Femur (tissue), 1 donor: ENCODE measurements at places on chromosomes 13 and 19.

- DNase-seq = no peak
These were observed 113.0 kb downstream of the ATP11A start for GRCh38 chr13:112802802-112803195.

- no peak for DNase-seq
These were observed 183.0 kb downstream of the ZNF536 start for GRCh38 chr19:30555075-30555790.

DNA sequence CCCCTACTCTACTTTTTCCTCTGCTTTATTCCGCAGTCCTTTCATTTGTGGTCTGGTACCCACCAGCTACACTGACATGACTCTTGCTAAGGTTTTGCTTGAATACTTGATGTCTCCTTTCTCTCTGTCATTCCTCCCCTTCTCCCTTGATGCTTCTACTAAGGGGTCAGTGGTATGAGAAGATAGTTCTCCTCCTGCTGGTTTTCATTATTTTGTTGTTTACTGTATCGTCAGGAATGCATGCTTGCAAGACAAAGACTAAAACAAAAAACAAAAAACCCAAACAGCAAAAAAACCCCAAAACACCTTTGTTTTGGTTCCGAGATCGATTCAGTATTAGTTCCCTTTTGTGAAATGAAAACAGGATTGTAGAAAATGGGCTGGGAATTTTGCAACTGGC is 59.5 kb downstream of the PCCA start:
- no peak for DNase-seq

DNA sequence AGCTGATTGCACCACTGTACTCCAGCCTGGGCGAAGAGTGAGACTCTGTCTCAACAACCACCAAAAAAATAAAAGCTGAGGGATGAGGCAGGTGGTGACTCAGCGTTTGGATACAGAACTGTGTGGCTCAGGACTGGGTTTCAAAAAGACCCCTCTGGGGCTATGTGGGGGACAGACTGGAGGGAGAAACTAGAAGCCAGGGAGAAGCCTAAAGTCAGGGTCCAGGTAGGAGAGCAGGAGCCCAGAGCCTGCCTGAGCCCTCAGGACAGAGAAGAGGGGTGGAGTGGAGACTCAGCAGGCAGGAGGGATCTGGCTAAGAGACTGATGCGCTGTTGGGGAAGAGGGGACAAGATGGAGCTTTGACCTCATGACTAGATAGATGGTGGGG is 1.8 kb upstream of the CD37 start:
- peak; percentile 16 for DNase-seq

DNA sequence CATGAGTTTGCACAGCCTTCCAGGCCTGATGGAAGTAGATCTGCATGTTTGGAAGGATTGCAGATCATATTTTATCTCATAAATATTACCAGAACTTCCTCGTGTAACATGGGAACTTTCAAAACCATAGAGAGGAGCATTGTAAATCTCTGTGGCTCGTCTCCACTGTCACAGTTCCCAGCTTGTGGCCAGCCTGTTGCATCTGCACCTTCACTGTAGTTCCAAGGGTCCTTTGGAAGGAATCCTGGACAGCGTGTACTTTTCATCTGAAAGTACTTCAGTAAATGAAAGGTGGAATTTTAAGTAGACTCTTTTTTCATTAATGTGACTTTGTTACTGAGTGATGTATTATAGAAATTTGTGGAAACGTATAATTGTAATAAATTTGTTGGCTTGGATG is 105.4 kb downstream of the ATP11A start:
- no peak for DNase-seq

DNA sequence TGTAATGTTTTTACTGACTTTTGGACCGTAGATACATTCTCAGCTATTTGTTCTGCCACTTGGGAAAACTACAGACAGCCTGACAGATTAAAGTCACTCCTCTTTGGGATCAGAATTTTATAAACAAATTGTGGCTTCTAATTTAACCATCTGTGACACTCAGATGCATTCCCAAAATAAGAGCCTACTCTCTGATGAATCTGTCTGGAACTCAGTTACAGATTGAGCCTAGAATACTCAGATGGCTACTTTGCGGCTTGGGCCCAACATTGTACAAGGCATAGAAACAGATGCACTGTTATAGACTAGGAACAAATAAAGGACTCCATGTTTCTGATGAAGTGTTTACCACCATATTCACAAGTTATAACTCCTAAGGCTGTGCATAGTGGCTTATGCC is 291.0 kb upstream of the SLITRK6 start:
- no peak for DNase-seq

- DNase-seq = no peak
These were observed 47.4 kb downstream of the EFNB2 start for GRCh38 chr13:106488076-106488475.

GRCh38 chr19:13869281-13869680 is 7.7 kb upstream of the NANOS3 start:
- DNase-seq = peak; percentile 72

DNA sequence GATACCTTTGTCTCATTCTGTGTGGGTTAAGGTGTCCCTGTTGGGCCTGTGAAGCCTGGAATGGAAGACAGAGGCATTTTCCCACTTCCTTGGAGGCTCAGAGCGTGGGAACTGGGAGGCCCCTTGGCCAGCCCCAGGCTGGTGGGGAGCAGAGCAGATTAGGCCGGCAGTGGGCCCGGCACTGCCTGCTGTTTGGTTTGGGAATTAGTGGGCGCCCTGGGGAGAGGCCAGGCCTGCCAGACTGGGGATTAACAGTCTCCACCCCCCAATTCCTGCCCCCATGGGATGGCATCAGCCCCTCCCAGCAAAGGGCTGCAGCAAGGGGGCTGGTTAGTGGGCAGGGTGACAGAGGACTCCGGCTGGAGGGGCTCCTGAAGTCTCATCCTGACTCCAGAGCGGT is 3.1 kb upstream of the BEST2 start:
- no peak for DNase-seq

GRCh38 chr13:90016688-90017087 is 1330.8 kb upstream of the MIR17HG start:
- no peak for DNase-seq
